HEK293T (cell line): ENCODE measurements at places on chromosomes 11 and 22.
A peak's percentile ranks its signal among the peaks of the same experiment; 100 is the strongest.

GRCh38 chr22:36775964-36776669 lies at the start of gene IFT27:
Gene IFT27, minus strand, starts transcription at chr22:36776119. Its CDS starts 412 bp downstream, at chr22:36775707.
- peak; percentile 100 for DNase-seq

GRCh38 chr11:77959434-77959833 lies 35.0 kb downstream of the INTS4 start:
- no peak for DNase-seq

DNA sequence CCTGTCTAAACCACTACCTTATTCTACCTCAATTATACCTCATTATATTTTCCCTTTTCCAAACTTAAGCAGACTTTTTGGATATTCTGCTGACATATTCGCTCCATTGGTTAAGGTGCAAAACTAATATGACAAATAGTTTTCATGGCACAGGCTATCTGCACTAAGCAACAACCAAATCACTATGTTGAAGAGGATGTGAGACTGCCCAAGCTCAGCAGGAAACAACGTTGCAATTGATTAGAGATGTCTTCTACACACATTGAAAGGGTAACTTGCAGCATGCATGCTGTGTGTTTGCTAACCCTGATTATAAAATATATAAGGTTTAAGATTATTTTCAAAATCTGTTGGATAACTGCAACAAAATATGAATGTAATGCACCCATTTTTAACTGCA lies 61.6 kb downstream of the STK33 start:
- DNase-seq = no peak

DNA sequence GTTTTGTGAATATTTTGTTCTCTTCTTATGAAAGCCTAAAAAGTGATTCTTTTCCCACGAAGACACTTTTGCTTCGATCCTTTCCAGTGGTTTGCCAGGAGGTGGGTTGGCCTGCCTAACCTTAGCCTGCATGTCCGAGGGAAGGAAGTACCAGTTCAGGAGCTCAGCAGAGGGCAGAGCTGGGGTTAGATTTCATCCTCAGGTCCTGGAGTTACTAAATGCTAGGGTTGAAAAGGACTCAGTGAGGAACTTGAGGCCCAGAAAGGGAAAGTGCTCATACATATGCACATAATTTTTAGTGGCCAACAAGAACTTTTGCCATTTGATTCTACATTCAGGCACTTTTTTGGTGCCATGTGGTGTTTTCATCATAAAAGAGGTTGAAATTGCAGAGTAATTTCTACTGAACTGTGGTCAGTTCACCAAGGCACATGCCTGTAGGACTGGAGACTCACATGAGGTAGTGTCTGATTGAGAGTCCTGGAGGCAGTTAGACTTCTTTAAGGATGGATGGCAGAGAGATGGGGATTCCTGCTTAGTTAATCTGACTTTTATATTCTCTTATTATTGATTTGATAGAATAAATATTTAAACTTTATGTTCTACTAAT lies 36.7 kb downstream of the NCAM1 start:
- DNase-seq = no peak

GRCh38 chr22:38424525-38425080 lies 30.4 kb downstream of the KCNJ4 start:
- DNase-seq = no peak

GRCh38 chr11:132423266-132423665 lies 1052.9 kb downstream of the NTM start:
- DNase-seq = no peak

GRCh38 chr11:1304380-1304779 lies 5.1 kb downstream of the TOLLIP start:
- DNase-seq = no peak

DNA sequence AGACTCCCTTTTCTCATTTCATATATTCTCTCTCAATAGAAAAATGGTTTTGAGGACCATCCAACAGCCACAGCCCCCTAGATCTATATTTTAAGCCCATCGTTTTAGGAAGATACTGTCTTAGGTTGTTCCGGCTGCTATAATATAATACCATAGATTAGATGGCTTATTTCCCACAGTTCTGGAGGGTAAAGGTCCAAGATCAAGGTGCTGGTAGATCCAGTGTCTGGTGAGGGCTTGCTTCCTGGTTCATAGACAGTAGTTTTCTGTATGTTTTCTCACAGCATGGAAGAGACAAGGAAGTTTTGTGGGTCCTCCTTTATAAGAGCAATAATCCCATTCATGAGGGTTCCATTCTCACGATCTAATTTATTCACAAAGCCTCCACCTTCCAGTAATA lies 215.1 kb downstream of the AASDHPPT start:
- DNase-seq = no peak
